Activated CD4-positive, alpha-beta T cell treated with anti-CD3 and anti-CD28 coated beads for 4 hours (primary cell): ENCODE measurements at places on chromosomes 2 and 18.

- no peak for DNase-seq
Measured at GRCh38 chr2:102508863-102509262, 35.8 kb downstream of the SLC9A4 start.

DNA sequence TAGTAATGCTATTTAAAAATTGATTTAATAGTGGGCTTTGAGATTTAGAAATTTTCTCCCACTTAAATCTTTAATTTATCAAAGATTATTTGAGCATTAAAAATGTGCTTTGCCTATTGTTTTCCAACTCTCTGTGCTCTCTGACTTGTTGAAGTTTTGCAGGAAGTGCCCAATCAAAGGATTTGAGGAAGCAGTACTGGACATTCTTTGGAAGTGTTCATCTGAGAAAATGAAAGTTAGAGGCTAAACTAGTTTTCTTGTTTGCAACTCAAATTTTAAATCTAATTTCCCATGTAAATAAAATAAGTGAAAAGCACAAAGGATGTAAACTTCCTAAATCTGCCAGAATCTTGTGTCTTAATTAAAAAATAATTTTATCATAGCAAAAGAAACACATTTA lies 89.1 kb downstream of the CAMKMT start:
- DNase-seq: no peak

- no peak for DNase-seq
Measured at GRCh38 chr2:96240341-96241038, 25.3 kb downstream of the TMEM127 start.

- DNase-seq: no peak
Measured at GRCh38 chr2:107361751-107362381, 464.8 kb upstream of the RGPD4 start.

DNA sequence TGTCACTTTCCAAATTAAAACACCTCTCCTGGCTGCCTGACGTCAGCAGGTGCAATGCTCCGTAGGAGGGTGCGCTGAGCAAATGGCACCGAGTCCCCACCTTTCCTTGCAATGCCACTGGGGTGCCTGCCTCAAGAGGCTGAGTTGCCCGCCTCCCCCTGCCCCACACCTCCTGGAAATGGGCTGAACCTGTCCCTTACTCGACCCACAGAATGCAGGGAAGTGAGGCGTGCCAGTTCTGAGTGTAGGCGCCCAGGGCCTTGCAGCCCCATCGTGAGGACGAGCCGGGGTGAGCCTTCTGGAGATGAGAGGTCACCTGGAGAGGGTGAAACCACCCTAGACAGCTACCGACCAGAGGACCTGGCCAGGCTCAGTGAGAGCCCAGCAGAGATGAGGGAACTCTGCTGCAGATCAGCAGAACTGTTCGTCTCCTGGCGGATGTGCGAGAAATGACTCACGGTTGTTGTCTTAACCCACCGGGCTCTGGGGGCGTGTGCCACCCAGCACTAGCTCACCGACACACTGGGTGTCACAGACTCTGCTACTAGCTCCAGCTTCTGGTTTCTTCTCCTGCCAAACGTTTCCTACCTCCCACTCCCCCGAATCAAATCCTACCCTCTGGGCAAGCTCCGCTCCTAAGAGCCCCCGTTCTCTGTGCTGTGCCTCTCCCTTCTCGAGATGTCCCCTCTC lies 168.7 kb upstream of the HDAC4 start:
- DNase-seq: no peak

DNA sequence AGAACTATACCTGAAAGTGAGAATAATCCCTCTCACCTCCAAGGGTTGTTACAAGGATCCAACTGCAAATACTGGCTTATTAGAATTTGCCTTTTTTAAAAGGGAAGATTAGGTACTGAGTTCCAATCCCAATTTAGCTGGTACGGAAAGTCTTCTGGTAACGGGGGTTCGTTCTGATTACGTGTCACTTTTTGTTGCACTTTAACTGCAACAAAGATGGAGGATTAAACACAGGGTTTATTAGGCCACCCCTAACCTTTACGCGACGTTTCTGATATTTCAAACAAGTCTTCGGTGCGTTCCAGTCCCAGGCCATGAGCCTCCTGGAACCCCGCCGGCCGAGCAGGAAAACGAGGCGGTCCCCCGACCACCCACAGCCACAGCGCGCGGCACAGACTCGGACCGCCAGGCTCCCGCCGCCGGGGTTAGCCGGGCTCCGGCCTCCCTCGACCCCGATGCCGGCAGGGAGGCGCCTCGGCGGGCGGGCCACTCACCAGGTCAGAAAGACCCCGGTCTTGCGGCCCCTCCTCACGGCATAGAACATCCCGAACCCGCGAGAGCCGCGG lies 411 bp downstream of the RNASEH1 start:
- DNase-seq: no peak

- DNase-seq: no peak
Measured at GRCh38 chr2:38064801-38065501, 11.0 kb downstream of the CYP1B1 start.

DNA sequence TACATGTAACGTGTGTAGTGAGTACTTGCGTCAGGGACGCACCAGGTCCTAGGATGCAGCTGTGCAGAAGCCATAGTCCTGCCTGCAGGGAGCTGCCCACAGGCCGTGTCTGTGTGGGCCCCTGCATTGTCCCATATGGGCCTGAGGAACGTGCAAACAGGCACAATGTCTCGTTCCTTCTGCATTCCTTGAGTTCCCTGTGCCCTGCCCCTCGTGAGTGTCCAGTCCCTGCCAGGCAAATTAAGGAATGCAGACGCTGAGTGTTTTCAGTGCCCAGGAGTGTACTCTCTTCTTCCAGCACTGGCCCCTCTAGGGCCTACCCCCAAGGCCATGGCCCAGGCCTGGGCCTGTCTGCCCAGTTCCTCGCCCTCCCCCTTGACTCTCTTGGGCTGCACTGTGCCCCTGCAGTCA lies 61.8 kb downstream of the FAM168B start:
- DNase-seq: no peak

GRCh38 chr2:219509780-219510511 lies 4.3 kb upstream of the ASIC4 start:
- DNase-seq: peak; percentile 35

- no peak for DNase-seq
Measured at GRCh38 chr2:31255911-31256571, 22.1 kb downstream of the EHD3 start.

- DNase-seq: no peak
Measured at GRCh38 chr2:133508546-133509165, 59.6 kb downstream of the NCKAP5 start.

- DNase-seq: no peak
Measured at GRCh38 chr2:18073601-18074000, 195.1 kb downstream of the KCNS3 start.

DNA sequence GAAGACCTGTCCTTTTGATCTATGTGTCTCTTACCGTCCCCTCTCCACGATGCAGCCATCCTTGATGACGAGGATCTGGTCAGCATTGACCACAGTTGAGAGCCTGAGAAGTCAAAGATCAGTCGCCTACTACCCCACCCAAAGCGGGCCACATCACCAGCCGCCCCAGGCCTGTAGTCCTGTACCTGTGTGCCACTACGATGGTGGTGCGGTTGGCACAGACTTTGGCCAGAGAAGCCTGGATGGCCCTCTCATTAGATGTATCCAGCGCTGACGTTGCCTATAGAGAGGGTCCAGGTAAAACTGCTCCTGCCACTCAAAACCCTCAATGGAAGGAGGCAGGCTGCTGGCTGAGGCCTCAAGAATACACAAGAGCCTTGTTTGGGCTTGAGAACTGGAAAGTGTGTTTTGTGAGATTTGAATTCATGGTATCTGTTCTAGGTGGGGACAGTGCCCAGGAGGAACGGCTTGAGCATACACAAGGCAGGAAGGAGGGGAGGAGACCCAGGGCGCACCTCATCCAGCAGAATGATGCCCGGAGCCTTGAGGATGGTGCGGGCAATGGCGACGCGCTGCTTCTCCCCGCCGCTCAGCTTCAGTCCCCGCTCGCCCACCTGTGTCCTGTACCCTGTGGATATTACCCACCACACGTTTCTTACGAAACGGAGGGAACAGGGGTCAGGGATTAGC lies 3.8 kb downstream of the ZFAND2B start:
- DNase-seq: no peak

DNA sequence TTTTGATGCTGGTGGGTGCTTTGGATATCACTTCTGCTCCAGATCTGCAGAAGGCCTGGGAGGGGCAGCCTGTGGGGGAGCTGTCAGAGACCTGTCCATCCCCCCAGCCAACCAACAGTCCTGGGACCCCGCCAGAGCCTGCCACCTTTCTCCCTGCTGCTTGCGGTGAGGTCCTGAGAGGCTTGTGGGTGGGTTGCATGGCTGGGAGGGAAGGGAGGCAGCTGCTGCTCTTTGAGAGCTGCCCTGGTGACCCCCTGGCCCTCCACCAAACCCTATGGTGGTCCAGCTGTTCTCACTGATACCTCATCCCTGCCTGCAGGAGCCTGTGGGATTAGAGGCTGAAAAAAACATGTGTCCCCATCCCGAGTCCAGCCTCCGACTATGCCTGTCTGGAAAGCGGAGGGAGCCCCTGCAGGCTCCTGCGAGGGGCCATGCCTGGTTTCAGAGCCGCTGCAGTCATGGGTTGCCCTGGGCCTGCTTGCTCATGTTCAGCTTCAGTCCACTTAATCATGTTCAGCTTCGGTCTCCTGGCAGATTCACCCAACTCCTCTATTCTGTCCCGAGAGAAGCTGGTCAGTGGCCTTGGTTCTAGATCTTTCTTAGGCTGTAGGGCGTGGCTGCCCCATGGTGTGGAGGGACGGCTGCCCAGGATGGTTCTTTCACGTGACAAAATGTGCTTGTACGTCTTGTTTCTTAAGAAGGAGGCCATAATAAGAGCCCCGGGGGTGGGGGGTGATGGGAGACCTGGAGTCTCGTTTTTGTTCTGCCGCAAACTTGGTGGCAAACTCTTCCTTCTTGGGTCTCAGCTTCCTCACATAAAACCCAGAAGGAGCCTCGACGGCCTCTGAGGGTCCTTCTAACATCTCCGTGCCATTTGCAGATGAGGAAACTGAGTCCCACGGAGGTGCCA lies 98.5 kb downstream of the CTIF start:
- DNase-seq: no peak

DNA sequence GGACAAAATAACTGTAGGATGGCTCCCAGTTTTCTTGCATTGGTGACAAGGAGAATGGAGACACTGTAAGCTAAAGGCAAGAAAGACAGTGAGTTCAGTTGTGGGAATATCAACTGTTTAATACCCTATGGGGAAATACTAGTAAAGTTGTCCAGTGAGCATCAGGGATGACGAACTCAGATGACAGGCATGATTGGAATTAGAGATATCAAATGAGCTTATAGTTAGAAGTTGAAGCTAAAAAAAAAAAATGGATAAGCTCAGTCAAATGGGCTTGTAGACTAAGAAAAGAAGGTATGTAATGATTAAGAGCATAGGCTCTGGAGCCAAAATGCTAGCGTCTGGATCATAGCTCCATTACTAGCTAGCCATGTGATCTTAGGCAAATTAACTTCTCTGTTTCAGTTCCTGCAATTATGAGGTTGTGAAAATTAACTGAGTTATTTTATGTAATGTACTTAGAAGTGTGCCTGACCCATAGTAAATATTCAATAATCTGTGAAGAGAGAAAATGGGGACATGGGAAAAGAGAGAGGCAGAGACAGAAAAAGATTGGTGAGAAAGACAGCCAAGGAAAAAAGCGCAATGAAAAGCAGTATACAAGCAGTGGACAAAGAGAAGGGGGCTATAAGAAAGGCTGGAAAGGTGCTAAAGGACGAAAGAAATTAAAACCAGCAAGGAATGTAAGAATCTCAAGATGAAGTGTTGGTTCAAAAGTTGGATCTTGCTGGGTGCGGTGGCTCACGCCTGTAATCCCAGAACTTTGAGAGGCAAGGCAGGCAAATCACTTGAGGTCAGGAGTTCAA lies 95.7 kb upstream of the SLC39A10 start:
- no peak for DNase-seq

- DNase-seq: no peak
Measured at GRCh38 chr2:56806924-56807323, 623.1 kb downstream of the CCDC85A start.

GRCh38 chr2:152354069-152354755 lies 19.2 kb downstream of the FMNL2 start:
- no peak for DNase-seq

DNA sequence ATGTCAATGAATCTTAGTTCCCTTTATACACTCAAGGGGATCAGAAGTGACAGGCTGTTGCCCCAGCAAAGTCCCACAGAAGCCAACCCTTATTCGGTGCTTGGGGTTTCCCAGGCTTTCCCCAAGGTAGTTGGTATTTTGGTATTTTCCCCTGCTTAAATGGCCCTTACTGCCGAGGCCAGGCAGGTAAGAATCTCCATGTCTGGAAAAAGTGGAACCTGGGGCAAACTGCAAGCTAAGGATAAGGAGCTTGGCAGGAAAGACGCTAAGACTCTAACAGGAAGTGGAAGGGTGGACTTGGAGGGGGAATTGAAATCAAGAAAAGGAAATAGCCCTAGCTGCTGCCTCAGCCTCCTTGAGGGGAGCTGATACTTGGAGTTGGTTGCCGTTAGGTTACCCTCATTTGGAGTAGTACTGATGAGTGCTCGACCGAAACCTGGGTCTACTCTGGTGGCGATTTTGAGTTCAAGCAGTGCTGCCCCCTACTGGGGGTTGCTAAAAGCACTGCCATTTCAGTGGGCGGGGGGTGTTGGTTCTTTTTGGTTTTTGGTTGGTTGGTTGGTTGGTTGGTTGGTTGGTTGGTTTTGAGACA lies 3.3 kb upstream of the GPBAR1 start:
- DNase-seq: peak; percentile 73

GRCh38 chr2:157420771-157421323 lies 23.0 kb downstream of the CYTIP start:
- no peak for DNase-seq

DNA sequence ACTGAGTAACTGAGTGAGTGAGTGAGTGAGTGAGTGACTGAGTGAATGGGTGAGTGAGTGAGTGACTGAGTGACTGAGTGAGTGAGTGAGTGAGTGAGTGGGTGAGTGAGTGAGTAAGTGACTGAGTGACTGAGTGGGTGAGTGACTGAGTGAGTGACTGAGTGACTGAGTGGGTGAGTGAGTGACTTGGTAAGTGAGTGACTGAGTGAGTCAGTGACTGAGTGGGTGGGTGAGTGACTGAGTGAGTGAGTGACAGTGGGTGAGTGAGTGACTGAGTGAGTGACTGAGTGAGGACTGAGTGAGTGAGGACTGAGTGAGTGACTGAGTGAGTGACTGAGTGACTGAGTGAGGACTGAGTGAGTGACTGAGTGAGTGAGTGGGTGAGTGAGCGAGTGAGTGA lies 13.9 kb downstream of the MAL start:
- DNase-seq: peak; percentile 37

GRCh38 chr2:187117483-187117882 lies 268.5 kb upstream of the ZSWIM2 start:
- DNase-seq: no peak

DNA sequence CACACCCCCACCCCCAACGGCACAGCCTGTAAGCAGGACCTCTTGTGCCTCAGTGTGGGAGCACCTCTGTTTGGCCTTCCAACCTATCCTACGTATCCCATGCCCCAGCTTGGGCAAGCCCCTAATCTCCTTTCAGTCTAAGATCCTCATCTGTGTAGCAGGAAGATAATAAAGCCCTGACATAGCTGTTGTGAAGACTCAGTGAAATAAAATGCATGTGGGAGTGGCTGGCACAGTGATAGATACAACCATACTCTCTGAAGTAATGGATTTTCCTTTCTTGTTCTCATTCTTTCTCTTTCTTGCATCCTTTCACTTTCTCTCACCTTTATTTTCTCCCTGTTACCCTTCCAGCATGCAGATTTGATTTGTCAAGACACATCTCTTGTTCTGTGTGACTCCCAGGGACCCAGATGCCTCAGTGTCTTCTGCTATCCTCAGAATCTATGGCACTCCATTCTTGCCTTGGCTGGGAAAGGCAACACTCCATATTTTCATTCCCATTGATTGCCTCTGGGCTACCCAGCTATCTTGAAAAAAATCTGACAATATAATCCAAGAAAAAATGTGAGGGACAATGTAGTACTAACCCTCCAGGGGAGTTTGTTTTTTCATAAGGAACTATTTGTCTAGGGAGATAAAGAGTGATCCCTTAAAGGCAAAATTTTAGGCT lies 207.2 kb upstream of the SETBP1 start:
- no peak for DNase-seq
